Nephron progenitor cell (in vitro differentiated cells): ENCODE measurements at places on chromosomes 3 and 15.

GRCh38 chr3:187942658-187943241 lies 197.5 kb upstream of the BCL6 start:
- peaks cover under 1% of the 10 kb centered on the region for H3K27me3 ChIP-seq
- H3K4me1 ChIP-seq = peaks cover 9% of the 10 kb centered on the region
- no peaks in the 10 kb centered on the region for H3K36me3 ChIP-seq
- DNase-seq = no peak
- no peak overlapping the region for H3K4me3 ChIP-seq
- no peak overlapping the region for H3K27ac ChIP-seq

DNA sequence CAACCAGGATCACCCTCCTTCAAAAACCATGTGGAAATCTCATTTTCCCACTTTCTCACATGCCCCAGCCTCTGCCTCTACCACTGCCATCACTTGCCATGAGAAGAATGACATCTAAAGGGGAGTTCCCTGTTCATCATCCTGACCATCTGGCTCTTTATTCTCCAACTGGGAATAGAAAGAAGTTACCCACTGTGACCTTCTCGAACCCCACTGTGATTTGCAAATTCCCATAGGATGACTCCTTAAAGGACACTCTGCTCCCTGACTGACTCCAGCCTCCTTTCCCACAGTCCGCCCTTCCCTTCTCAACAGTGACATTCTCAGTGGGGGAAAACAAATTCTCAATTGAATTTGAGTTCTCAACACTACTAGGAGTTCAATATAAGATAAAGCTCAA lies 440.5 kb downstream of the NR2F2 start:
- peaks cover 5% of the 10 kb centered on the region for H3K36me3 ChIP-seq
- no peaks in the 10 kb centered on the region for H3K27me3 ChIP-seq
- no peak for DNase-seq

DNA sequence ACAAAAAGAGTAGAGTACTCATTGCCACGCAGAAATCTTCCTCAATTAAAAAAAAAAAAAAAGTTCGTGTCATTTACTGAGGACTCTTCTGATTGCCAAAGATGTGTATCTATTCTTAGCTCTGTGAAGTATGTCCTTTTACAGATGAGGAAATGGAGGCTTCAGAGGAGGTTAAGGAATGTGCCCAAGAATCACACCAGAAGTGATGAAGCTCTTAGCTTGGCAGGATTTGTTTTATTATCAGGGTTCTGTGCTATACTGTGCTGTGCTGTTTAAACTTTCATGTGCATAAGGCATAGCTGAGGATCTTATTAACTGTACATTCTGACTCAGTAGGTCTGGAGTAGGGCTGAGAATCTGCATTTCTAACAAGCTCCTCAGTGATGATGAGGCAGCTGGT lies 665.2 kb upstream of the ADAMTS9 start:
- H3K36me3 ChIP-seq = peaks cover 33% of the 10 kb centered on the region
- H3K27ac ChIP-seq = no peak overlapping the region
- no peak overlapping the region for H3K4me3 ChIP-seq
- no peak for DNase-seq
- peaks cover 35% of the 10 kb centered on the region for H3K4me1 ChIP-seq
- H3K27me3 ChIP-seq = no peaks in the 10 kb centered on the region

GRCh38 chr15:90780916-90781315 lies 63.8 kb downstream of the BLM start:
- peaks cover 12% of the 10 kb centered on the region for H3K4me1 ChIP-seq
- H3K27ac ChIP-seq = peak overlapping the region; percentile 36
- no peaks in the 10 kb centered on the region for H3K27me3 ChIP-seq

DNA sequence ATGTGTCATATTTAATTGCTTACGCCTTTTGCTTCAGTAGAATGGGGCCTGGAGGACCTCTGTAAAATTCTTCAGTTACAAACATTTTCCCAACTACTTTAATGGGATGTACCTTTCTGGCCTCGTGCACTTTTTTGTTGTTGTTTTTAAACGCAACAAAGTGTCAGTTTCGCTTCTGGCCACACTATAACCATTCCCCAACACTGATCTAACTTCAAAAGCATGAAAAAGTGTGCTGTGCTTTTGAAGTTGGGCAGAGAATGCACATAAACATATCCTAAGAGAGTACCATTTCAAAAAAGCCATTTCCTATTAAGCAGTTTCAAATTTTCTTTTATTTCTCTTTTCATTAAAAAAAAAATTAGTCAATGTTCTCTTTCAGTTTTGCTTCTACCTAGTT lies 435.8 kb downstream of the CNTN6 start:
- DNase-seq = no peak
- no peak overlapping the region for H3K27ac ChIP-seq
- H3K36me3 ChIP-seq = no peaks in the 10 kb centered on the region

- peaks cover 3% of the 10 kb centered on the region for H3K27me3 ChIP-seq
- DNase-seq = no peak
- H3K36me3 ChIP-seq = no peaks in the 10 kb centered on the region
- H3K4me3 ChIP-seq = no peak overlapping the region
- peaks cover 18% of the 10 kb centered on the region for H3K4me1 ChIP-seq
- H3K27ac ChIP-seq = no peak overlapping the region
Observed at GRCh38 chr3:185332026-185332735, 30.8 kb upstream of the MAP3K13 start.
